GM13977 (cell line): ENCODE measurements at places on chromosomes 16 and 17.

GRCh38 chr17:21351366-21352065 lies 24.6 kb upstream of the KCNJ12 start:
- DNase-seq: no peak

GRCh38 chr17:59746849-59747445 lies 39.5 kb downstream of the VMP1 start:
- DNase-seq: peak; percentile 36

DNA sequence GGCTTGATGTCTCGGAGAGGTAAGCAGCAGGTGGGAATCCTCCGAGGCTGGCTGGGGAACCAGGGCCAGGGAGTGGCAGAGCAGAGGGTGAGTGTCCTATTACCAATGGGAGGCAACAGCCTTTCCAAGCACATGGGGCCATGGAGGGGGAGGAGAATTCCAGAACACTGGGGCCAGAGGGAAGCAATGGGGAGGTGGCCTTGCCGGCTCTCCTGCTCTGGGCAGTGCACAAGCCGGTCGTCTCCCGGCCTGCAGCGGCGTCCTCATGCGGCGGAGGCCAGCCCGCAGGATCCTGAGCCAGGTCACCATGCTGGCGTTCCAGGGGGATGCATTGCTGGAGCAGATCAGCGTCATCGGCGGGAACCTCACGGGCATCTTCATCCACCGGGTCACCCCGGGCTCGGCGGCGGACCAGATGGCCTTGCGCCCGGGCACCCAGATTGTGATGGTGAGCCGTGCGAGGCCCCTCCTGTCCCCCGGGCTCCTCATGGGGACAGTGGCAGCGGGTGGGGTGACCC lies 21.9 kb downstream of the SGSH start:
- no peak for DNase-seq

DNA sequence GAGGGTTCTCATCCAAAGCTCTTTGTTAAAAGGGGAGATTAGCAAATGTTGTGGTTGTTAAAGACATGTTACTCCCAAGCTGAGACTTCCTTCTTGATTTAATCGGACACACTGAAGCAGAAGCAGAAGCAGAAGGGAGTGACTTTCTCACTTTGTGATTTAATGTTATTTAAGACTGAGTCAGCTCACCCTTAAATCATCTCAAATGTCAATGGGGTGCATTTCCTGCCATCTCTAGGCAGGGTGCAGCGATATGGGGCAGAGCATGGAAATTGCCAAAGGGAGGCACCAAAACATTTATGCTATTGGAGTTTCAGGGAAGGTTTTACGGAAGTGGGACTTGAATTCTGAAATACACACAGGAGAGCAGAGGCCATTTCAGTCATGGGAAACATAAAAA lies 283.6 kb downstream of the ABCC12 start:
- no peak for DNase-seq

GRCh38 chr16:31441956-31442355 lies 633 bp downstream of the ZNF843 start:
- DNase-seq: no peak

GRCh38 chr16:54136276-54136625 lies 150.3 kb downstream of the IRX3 start:
- DNase-seq: no peak

GRCh38 chr16:68244903-68245853 lies at the start of gene PLA2G15:
Gene PLA2G15, plus strand, starts transcription at chr16:68245373. Its CDS starts 54 bp downstream, at chr16:68245427.
- DNase-seq: peak; percentile 97

DNA sequence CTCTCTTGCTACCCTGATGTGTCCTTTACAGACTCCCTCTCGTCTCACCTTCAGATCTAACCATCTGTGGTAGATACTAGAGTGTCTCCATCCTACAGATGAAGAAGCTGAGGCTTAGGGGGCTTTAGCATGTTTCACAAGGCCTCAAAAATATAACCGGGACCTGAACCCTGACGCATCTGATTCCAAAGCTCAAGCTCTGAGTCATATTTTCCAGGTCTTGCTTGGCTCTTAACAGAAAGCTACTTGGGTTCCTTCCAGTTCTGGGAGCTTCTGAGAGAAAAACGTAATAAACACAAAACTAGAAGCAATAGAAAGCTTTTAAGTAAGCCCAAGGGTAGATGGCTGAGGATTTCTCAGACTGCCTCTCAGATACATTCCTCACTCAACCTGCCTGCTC lies 224.3 kb upstream of the EEF2KMT start:
- DNase-seq: no peak

- DNase-seq: peak; percentile 77
Measured at GRCh38 chr17:30236766-30237165, 1.3 kb upstream of the SLC6A4 start.

GRCh38 chr17:27489045-27489715 lies 32.9 kb downstream of the KSR1 start:
- no peak for DNase-seq

- no peak for DNase-seq
Measured at GRCh38 chr17:81073967-81074839, 39.3 kb downstream of the BAIAP2 start.

DNA sequence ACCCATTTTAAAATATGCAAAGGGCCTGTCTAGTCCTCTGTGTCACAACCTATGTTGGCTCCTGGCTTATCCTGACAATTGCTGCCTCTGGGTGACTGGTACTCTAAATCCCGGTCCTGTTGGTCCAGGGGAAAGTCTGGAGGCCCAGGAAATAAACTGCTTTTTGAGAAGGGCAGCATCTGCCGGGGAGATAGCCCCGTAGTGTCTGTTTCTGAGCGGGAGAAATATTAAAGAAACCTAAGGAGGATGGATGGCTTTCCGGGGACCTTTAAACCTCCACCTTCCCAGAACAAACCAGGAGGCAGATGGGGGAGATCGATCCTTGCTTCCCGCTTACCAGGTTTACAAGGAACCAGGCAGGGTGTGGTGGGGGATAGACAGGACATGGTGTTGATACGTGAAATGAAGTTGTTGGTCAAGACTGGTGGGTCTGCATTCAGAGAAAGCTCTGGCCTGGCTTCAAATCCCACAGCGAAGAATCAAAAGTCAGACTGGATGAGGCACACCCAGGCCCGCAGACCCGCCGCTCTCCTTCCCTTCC lies 3.8 kb downstream of the HOXB2 start:
- no peak for DNase-seq

- no peak for DNase-seq
Measured at GRCh38 chr17:77177002-77177741, 36.4 kb downstream of the SEC14L1 start.

DNA sequence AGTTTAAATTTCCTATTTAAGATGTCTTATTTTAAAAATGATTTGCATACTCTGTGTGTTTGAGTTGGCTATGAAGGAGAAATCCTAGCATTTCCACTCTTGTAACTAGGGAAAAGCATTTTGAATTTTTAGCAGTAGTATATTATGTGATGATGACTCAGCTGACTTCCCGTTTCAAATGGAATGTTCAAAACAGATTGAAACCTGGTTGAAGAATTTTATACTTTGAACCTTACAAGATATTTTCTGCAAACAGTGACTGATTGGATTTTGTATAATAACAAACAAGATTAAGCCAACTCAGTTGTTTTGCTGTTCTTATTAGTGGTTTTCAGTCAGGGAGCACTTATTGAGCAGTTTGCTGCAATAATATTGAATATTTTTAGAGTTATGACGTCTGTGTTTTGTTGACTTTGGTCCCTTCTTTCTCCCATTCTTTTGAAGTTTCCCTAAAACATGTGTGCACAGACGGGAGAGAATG lies 8.0 kb downstream of the TNRC6A start:
- no peak for DNase-seq
